HuH-7 (cell line): ENCODE measurements at places on chromosomes 6 and 20.
A peak's percentile ranks its signal among the peaks of the same experiment; 100 is the strongest.

GRCh38 chr6:56683882-56684281, 41.2 kb upstream of the DST start:
- DNase-seq: no peak

GRCh38 chr6:110033749-110034666, 55.9 kb downstream of the GPR6 start:
- DNase-seq: no peak

GRCh38 chr6:169139179-169139971, 114.3 kb downstream of the THBS2 start:
- DNase-seq: no peak

GRCh38 chr20:39190666-39191570, 228.8 kb downstream of the DHX35 start:
- no peak for DNase-seq

DNA sequence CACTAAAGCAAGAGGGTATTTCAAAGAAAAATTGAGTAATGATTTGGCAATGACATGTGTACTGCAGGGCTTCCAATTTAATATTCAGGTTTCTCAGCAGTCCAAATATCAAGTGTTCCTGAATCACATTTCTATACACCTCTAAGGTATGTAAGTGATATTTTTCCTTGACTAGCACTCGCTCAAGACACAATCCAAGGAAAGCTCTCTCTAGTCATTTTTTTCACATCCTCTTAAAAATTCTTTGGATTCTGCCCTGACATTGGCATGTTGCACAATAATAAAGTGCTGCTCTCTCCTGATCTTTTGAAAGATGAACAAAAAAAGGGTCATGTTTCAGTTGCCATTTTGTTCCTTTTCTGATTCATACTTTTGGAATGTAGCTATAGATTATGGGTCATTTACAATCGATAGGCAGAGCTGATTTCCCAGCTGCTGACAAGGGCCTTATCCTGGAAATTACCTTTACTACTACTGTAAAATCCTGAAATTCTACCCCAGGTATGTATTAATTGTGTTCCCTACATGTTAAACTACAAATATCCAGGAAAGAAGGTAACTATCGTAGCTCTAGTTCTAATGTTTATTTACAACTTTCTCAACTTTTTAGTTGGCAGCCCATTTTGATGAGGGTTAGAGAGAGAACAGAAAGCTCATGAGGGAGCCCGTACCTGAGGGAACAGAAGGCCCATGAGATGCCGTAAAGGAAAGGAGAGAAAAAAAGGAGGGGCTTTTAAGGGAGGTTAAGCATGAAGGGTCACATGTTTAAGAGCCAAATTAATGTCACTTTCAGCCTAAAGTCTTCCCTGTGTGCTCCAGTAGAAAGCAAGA, 22.2 kb upstream of the ADGRG6 start:
- no peak for DNase-seq

DNA sequence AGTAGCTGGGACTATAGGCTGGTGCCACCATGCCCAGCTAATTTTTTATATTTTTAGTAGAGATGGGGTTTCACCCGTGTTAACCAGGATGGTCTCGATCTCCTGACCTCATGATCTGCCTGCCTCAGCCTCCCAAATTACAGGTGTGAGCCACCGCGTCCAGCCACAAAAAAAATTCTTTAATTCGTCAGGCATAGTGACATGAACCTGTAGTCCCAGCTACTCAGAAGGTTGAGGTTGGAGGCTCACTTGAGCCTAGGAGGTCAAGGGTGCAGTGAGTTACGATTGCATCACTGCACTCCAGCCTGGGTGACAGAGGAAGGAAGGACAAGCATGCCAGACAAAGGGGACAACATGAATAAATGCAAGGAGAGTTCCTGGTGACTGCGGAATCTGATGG, 19.5 kb upstream of the ASXL1 start:
- DNase-seq: no peak

DNA sequence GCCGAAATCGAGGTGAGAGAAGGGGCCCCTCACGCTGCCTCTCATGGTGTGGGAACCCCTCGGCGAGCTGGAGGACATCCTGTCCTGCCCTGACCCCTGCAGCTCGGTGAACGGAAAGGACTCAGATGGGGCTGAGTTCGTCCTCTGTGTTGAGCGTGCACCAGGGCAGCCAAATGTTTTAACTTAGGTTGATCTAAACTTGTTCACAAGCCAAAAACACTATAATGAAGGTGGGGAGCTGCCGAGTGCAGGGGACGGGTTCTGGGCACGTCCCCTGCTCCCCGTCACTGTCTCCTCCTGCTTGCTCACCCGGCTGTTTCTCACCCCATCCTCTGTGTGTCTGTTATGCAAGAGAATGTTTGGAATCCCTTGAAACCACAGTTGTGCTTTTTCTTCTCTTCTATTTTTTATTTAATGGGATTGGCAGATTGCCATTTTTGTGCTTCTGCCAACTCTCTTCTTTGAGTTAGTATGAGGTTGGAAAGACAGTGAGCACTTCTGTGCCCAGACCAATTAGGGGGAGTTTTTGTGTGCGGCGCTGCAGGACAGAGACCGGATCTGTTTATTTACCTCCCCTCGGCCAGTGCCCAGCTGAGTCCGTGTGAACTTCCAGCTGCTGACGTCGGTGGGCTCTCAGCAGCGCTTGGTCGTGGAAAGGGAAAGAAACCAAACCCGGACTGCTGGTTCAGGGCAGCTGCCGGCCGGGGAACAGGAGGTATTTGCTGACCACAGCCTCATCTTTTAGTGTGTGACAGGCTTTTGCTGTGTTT, 158.1 kb downstream of the DTNBP1 start:
- DNase-seq: no peak

GRCh38 chr6:104483225-104483834, 376.4 kb downstream of the HACE1 start:
- peak; percentile 9 for DNase-seq

GRCh38 chr6:117494694-117495318, 12.3 kb downstream of the DCBLD1 start:
- no peak for DNase-seq

GRCh38 chr6:130672153-130672552, 155.1 kb upstream of the SMLR1 start:
- DNase-seq: no peak

DNA sequence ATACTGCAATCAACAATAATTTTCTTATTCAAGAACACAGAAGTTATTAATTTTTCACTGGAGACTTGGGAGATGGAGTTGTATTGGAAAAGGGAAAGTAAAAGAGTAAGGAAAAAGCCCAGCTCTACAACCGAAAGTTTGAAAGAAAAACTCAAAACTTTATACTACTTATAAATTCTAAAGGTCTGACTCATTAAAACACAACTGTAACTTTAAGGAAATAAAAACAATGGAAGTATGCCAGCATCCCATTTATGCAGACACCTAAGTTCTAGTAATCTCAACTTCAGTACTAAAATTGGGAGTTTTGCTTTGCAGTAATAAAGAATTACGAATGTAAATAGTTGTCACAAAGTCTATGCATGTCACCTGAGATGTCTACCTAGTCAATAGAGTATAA, 80.6 kb downstream of the IRAK1BP1 start:
- DNase-seq: no peak

DNA sequence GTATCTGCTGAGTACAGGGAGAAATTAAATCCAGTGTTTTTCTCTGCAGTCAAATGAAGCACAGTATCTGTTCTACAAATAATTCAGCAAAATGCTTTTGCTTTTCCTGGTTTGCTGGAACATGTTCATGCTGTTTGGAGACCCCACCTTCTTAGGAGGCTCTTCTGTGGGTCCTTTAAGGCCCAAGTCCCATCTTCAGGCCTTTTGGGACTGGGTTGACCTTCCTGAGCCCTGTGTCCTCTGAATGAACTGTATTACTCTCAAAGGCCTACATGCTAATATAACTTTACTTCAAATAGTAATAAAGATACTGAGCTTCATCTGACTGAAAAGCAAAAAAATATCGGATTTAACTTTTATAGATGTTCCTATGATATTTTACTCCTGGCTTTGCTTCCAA, 19.3 kb downstream of the SMLR1 start:
- no peak for DNase-seq

GRCh38 chr20:51399006-51399890, 143.3 kb downstream of the NFATC2 start:
- DNase-seq: no peak

GRCh38 chr6:7827142-7827541, 83.4 kb downstream of the TXNDC5 start:
- DNase-seq: no peak

- no peak for DNase-seq
Observed at GRCh38 chr6:34130862-34131261, 15.0 kb downstream of the GRM4 start.

- DNase-seq: no peak
Observed at GRCh38 chr20:59632541-59633113, 28.3 kb downstream of the PHACTR3 start.

DNA sequence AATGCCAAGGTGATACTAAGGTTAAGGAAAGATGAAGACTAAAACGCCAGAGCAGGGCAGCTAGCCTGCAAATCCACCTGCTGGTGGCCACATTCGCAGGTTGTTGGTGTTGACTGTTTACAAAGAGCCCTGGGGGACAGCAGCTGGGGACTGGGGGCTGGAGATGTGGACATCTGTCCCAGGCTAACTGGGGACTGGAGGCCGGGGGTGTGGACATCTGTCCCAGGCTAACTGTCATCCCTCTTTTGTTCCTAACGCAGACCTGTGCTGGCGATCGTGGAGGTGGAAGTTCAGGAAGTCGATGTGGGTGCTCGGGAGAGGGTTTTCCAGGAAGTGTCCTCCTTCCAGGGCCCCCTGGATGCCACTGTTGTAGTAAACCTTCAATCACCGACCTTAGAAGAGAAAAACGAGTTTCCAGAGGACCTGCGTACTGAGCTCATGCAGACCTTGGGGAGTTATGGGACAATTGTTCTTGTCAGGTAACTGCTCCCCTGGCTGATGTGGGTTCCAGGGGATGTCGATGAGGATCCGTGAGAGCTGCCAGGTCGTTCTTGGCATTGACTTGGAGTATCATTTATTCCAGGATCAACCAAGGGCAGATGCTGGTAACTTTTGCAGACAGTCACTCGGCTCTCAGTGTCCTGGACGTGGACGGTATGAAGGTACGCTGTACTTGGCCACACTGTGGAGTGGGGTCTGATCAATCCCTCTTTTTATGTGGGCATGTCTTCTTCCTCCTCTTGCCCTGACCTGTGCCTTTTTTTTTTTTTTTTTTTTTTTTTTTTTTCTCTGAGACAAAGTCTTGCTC, 87.0 kb downstream of the SERAC1 start:
- no peak for DNase-seq

DNA sequence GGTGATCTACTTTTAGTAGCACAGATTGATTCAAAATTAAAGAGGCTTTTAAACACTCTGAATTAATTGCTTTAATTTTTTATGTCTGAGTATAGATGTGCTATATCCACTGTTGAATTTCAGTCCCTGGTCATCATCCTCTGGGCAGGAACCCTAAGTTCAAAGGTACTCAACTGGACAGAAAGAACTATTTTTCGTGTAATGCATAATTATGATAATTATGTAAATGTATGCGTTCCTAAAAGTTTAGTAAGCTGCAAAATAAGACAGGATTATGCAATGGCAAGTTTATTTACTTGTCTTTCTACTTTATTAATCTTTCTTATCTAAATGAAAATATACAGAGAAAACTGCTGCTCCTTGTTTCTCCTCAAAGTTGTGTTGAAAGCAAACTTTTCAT, 690.1 kb upstream of the MAN1A1 start:
- DNase-seq: no peak

- no peak for DNase-seq
Observed at GRCh38 chr20:31811796-31812728, 7.1 kb upstream of the MYLK2 start.

DNA sequence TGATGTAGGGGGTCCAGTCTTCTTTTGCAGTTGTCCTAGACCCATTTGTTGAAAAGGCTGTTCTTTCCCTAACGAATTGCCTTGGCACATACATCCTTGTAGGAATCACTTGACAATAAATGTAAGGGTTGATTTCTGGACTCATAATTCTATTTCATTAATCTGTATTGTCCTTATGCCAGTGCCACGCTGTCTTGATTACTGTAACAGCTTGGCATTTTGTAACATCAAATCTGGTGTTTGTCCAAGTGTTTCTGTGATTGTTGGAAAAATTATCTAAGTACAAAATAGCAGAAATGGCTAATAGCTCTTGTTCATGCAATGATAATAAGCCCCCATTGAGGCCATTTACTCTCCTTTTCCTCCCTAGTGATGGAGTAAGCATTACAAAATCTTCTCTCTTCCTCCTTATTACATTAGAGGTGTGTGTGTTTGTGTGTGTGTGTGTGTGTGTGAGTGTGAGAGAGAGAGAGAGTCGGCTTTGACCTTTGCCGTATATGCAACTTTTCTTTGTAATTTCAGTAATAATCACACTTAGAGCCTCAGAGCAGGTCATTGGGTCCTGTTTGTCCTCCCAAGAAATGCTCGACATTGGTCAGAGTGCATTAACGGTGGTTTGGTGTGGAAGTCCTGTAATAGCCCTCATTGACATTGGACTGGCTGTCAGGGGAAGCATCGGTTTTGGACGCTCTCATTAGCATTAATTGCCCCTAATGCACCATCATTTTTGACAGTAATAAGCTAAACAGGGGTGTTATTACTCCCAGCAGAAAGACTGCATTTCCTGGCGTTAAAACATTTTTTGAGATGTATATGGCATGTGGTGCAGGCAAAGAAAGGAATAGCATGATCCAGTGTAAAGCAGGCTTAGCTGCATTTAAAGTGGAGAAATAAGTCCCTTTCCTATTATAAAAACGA, 40.7 kb upstream of the MROH8 start:
- DNase-seq: no peak

- no peak for DNase-seq
Observed at GRCh38 chr20:62816031-62816883, 593 bp upstream of the COL9A3 start.

GRCh38 chr20:38114353-38114791, 50.7 kb downstream of the TGM2 start:
- no peak for DNase-seq

DNA sequence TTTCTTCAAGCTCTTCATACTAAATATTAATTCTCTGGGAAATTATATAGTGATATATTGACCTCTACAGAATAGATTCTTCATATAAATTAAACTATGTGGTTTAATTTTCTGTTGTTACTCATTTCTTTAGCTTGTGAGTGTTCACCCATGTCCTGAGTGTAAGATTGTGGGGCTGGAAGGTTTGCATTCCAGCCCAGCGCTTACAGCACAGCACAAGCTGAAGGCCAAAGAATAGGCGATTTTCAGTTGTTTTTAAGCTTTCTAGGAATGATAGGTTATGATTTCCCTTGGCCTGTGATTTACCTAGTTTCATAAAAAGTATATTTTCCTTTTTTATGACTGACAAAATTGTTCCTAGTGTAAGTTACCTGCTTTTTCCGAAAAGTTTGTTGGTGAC, 194.1 kb downstream of the PLCB1 start:
- no peak for DNase-seq

DNA sequence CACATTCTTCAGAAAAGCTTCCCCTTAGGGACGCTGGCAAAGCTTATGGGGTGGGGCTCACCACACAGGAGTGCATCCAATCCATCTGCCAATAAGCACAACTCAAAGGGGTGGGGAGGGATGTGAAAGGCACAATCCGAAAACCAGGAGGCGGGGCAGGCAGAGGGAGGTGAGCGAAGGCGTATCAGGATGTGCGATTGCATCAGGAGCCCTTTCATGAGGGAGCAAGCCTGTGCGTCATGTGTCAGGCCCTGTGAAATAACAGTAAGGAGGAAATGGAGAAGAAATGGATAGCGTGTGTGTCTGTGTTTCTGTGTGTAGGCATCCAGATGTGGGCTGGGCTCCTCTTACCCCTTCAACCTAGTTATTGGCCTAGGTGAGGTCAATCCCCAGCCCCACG, 382.4 kb upstream of the CDH4 start:
- no peak for DNase-seq

GRCh38 chr20:14432597-14432996, 95.2 kb upstream of the FLRT3 start:
- DNase-seq: no peak

GRCh38 chr20:38255393-38255792, 5.1 kb downstream of the KIAA1755 start:
- DNase-seq: no peak

- DNase-seq: no peak
Observed at GRCh38 chr6:34082864-34083626, 62.8 kb downstream of the GRM4 start.
